Activated CD4-positive, alpha-beta T cell treated with anti-CD3 and anti-CD28 coated beads, Interleukin-2, amount 50 U/mL, for 4 hours (primary cell): ENCODE measurements at places on chromosomes 2 and 18.

DNA sequence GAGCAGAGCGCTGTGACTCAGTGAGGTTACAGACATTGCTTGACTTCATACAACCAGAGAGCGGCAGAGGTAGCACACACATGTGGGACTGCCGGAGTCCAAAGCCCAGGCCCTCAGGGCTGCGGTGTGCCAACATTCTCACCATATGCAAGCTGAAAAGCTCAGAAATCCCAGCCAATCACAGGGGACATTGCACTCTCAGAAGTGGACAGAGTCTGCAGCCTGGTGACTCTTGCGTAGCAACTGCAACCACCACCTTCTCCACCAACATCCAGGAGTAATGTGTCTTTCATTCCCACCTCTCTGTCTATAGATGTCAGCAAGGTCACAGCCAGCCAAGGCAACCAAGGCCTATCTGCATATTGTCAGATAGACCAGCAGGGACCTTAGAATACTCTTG lies 158.1 kb downstream of the TTC32 start:
- no peak for DNase-seq

GRCh38 chr2:141555876-141556470 lies 574.8 kb downstream of the LRP1B start:
- no peak for DNase-seq

DNA sequence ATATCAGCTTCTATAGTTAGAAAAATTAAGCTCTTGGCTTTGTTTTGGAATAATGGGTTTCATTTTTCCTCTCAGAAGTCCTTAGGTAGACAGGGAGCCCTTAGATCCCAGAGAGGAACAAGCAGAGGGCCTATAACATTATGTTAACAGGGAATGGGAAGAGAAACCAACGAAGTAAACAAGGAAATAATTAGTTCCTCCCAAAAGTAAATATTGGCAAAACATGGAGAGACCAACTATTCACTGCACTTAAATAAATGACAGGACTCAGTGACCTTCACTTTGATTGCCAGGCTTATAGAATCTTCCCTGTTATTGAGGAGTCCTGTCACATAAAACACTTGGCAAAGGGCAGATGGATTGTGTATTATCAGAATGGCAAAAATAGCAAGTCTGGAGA lies 5.3 kb downstream of the CRIM1 start:
- no peak for DNase-seq

- DNase-seq = no peak
Measured at GRCh38 chr2:206713746-206714145, 4.5 kb downstream of the DYTN start.

- DNase-seq = no peak
Measured at GRCh38 chr2:12584338-12584737, 132.4 kb upstream of the TRIB2 start.

- DNase-seq = no peak
Measured at GRCh38 chr2:30303095-30303494, 71.8 kb downstream of the LBH start.

GRCh38 chr2:129237966-129238725 lies 741.3 kb upstream of the RAB6C start:
- DNase-seq = no peak

DNA sequence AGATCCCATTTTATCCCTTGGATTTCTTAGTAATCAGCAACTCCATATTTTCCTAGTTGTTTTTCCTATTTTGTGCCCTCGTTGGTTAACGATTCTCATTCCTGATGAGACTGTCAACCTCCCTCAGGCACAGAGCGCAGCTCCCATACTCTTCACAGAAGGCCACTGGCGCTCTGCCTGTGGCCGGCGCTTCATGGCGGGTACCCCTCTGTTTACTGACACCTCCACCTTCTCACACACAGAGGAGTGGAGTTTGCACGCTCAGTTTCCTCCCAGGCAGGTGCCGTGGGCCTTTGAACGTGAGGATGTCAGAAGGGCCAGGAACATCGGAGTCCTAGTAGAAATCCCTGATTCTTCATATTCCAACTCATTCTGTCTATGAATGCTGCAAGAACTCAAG lies 139.0 kb downstream of the MBP start:
- DNase-seq = no peak

- no peak for DNase-seq
Measured at GRCh38 chr2:121260370-121261154, 24.4 kb downstream of the TFCP2L1 start.

- DNase-seq = no peak
Measured at GRCh38 chr2:31240381-31241365, 6.7 kb downstream of the EHD3 start.

DNA sequence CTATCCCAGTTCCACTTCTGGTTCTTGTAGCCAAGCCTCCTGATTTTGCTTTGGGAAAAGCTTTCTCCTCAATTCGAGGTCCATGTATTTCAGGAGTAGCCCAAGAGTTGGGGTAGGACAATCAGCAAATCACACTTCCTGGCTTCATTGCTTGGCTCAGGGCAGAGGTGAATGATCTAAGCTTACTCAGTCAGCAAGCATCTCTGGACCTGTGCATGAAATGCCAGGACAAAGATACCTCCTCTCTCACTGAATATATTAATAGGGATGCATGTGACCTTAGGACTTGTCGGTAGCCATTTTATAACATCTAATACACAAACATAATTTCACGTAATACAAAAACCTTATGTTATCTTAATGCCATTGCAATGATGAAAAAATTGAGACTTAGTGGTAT lies 373.1 kb downstream of the TGIF1 start:
- no peak for DNase-seq

DNA sequence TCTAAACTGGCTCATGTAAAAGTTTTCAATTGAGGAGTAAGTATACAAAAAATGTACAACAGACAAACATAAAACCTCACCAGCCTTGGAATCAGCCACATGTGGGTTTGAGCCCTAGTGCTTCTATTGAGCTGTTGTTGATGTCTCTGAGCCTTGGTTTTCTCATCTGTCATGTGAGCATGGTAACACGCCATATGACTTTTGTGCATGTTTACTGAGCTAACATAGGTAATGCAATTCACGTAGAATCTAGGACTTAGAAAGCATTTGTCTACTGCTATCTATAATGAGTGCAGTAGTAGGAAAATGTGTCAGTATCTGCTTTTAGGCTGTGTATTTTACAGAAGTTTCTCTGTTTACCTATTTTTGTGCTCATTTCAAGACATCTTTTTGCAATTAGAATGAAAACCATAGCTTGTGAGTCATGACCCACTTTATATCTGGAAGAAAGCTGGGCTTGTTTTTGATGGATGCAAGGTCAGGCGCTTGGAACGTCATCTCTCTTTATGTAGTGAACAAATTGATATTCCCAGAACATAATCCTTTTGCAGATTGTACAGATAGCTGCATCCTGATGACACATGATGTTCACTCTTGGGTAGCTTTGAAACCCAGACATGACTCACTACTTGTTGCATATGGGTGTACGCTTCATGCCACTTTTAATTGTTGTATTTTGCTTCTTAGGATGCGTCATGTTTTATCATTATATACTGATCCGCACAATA lies 94.3 kb downstream of the RNF144A start:
- DNase-seq = no peak

- DNase-seq = no peak
Measured at GRCh38 chr2:233429175-233429897, 75.0 kb downstream of the DGKD start.

GRCh38 chr18:49851624-49852023 lies 38.3 kb upstream of the ACAA2 start:
- no peak for DNase-seq

DNA sequence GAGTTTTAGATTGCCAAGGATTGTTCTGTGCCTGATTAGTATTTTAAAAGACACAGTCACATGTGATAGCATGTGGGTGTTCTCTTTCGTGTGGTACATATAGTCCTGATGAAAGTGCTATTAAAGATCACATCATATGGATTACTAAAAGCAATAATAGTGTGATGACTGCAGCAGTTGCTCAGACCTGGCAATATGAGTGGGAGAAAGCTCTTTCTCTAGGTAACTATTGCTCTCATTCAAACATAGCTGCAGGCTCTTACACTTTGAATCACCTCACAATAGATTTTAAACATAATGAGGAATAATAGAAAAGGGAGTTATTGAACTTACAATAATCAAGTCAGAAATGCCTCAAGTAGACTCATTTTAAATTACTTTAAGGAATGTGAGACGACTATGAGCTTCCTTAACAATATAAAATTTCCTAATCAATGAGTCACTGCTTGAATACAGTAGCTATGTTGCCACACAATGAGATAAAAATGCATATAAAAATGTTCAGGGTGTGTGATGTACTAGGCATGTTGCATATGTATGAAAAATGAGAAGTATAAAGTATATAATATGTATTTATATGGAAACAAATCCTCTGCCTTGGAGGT lies 452.1 kb downstream of the TMX3 start:
- DNase-seq = no peak

DNA sequence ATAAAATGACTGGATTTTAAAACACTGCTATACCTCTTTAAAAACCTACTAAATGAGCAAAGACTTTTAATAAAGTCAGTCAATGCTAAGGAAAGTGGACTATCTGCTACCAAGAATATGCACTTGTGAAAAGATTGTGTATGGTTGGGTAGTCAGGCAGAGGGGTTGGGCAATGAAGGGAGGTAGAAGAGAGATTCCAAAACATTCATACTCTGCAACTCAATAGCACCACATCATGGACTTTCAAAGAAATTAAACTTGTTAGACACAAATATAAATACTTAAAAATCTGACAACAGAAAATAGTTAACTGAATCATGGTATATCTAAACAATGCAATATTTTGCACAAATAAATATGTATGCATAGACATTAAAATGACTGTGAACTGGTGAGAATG lies 139.9 kb upstream of the MAPRE2 start:
- DNase-seq = no peak

DNA sequence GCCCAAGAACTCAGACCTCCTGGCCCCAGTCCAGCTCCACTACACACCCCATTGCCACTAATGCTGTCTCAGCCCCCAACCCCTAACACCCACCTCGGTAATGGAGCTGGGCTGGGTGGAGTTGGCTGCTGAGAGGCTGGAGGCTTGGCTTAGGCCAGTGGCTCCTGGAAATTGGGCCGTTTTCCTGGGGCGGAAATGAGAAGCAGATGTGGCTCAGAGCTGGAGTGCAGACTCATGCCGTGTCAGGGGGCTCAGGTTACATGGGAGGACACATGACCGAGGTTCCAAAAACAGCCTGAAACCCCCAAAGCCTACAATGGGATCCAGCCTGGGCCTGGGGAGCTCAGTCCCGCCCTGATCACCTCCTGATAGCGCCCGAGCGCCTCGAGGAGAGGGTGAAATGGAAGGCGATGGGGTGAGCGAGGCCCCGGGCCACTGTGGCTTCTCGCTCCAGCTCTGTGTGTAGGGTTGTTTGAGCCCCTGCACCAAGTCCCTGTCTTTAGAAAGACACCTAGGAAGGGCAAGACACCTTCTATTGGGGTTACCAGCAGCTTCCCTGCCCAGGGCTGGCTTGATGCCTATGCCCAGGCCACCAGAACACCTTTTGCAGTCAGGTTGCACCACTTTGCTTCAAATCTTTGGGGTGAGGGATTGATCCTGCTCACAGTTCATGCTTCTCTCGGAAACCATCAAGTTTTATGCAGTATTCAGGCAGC lies 175.7 kb upstream of the HAAO start:
- no peak for DNase-seq

DNA sequence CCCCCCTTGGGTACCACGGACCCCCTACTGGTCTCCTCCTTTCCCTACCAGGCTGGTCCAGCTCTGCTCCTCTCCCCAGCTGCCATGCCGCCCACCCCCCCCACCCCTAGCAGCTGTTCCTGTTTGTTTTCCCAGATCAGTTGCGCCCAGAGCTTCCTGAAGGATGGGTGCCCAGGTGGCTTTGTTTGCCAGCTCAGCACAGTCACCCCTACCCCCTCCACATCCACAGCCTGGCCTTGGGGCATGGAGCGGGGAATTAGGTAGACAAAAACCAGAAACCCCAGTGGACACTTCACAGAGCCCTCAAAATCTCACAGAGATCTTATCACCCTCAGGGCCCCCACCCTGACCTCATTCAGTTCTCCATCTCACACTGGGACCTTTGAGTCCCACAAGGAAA lies 3.7 kb upstream of the CRYBA2 start:
- DNase-seq = no peak

DNA sequence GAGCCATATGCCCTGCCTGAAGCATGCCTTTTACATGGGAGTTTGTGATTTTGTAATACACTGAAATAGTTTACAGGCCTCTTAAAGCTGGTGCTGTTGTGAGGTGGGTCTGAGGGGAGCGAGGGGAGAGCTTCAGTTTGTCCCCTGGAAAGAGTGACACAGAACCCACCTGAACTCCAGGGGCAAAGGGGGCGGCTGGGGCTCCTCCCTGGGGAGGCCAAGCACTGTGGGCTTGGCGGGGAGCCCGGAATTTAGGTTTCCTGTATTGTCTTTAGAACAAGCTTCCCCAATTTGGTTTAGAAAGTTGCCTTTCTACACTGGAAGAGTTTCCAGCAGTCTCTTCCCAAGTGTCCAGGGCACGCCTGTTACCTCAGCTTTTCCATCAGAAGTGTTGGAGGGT lies 75.7 kb downstream of the VAPA start:
- DNase-seq = no peak

DNA sequence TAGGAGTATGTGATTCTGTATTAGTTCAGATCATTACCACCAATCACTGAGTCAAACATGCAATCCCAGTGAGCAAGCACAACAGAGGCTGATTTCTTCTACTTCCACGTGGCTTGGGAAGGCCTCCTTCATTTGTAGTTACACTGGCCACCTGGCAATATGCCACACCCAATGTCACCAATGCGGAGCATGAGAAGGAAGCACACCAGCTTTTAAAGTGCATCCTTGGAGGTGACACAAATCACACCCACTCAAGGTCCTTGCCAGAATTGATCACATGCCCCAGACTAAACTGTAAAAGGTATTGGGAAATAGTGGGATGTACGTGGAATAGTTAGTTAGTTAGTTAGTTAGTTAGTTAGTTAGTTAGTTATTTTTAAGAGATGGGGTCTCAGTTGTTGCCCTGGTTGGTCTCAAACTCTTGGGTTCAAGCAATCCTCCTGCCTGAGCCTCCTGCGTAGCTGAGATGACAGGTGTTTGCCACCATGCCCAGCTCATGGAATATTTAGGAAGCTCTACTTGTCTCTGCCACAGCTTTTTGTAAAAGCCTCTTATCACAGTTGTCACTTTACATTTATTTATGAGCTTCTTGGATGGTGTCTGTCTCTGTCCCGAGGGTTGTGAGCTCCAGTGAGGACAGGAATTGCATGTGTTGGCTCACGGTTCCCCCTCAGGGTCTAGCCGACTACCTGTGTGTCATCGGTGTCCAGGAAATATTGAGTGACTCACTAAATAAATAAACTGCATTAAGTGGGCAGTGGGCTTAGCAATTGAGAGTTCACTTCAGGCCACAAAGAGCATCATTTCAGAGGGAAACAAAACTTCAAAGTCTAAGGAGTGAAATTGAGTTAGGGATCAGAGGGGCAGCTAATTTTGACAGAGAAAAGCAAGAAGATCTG lies 28.1 kb upstream of the CAB39 start:
- no peak for DNase-seq
